ENCODE measurements at places on chromosomes 5 and 9.

DNA sequence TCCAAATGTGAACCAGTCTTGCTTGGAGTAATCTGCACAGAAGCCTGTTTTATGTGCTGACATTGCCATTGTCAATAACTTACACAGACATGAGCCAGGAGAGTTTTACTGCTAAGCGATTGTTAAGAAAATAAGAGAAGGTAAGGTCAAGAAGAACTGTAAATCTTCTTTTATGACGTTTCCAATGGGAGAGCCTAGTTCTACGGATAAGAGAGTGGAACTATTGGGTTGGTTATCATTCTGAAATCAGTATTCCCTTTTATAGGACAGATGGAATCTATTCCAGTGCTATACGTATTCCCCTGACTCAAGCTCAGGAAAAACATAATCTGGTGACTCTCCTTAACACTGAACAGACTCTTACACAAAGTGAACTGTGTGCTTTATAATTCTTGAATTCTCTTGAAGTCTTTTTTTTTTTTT lies 137.9 kb upstream of the OTULINL start:
- DNase-seq: no peak

GRCh38 chr5:180689071-180689694 lies 39.8 kb upstream of the FLT4 start:
- no peak for DNase-seq

GRCh38 chr9:5864446-5864845 lies 26.2 kb upstream of the MLANA start:
- no peak for DNase-seq

DNA sequence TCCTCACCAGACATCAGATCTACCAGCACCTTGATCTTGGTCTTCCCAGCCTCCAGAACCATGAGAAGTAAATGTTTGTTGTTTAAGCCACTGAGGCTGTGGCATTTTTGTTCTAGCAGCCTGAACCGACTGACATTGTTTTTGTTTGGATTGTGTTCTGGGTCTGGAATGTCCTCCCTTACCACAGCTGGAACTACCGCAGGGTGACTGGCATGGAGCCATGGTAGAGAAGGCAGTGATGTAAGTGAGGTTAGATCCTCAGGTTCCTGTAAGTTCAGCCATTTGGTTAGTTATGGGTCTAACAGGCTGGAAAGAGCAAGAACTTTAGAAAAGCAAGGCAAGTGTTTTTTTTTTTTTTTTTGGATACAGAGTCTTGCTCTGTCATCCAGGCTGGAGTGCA lies 209.3 kb downstream of the DAB2IP start:
- no peak for DNase-seq

DNA sequence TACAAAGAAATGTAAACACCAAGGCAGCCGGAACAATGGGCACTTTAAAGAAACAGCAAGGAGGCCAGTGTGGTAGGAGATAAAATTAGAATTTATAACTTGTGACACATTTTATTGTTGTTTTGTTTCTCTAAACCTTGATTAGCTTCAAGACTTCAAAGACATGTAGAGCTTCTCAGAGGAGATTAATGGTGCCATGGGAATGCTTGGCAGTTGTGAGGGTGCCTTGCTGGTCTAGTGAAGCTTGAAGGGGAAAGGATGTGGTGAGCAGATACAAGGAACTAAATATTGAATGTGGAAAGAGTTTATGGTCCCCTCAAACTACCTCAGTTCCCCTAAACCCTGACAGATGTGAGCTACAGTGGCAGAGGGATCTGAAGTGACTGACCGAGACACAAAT lies 322.4 kb upstream of the ADAMTS16 start:
- DNase-seq: no peak

DNA sequence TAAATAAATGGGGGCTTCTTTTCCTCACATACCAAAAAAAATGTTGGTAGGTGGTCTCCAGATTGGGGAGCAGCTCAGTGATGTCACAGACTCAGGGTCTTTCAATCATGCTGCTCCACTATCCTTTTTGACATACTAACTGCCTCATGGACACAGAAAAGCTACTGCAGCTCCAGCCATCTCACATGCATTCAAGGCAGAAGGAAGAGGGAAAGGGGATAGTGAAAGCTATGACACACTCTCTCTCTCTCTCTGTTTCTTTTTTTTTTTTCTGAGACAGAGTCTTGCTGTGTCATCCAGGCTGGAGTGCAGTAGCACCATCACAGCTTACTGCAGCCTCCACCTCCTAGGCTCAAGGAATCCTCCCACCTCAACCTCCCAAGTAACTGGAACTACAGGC lies 7.9 kb upstream of the ADGRD2 start:
- DNase-seq: no peak

DNA sequence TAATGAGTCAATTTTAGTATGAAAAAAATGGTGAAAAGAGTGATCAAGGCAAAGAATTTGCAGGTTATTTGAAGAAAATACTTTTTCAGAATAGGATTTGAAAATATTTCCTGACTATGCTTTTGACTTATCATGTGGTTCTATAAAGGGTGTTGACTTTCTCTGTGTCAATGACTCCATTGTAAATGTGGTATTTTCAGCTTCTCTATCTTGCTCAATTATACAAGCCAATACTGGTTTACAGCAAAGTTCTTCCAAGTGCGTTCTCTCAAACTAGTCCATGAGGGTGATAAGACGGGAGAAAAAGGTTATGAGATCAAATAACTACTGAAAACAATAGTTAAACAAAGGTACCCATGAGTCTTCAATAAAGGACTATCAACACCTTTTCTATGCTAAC lies 21.7 kb downstream of the IL33 start:
- no peak for DNase-seq

- DNase-seq: no peak
Observed at GRCh38 chr5:95530416-95530815, 24.4 kb downstream of the SKIC3 start.

GRCh38 chr5:10689391-10690081 lies 71.5 kb downstream of the DAP start:
- DNase-seq: peak; percentile 63

DNA sequence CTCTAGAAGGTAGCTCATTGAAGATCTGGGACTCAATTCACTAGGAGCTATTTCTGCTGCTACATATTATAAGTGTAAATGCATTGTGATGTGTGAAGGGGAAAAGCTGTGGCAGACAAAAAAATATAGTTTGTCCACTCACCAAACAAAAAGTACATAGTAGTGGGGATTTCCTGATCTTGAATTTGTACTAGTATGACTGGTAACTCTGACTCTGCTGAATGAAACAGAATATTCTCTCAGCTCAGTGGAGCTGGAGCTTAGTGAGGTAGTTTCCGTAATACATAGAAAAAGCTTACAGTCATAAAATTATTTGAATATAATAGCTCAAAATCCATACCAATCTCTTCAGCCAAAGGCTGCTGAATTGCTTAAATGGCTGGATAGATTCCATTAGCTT lies 455.6 kb upstream of the CD180 start:
- DNase-seq: no peak

DNA sequence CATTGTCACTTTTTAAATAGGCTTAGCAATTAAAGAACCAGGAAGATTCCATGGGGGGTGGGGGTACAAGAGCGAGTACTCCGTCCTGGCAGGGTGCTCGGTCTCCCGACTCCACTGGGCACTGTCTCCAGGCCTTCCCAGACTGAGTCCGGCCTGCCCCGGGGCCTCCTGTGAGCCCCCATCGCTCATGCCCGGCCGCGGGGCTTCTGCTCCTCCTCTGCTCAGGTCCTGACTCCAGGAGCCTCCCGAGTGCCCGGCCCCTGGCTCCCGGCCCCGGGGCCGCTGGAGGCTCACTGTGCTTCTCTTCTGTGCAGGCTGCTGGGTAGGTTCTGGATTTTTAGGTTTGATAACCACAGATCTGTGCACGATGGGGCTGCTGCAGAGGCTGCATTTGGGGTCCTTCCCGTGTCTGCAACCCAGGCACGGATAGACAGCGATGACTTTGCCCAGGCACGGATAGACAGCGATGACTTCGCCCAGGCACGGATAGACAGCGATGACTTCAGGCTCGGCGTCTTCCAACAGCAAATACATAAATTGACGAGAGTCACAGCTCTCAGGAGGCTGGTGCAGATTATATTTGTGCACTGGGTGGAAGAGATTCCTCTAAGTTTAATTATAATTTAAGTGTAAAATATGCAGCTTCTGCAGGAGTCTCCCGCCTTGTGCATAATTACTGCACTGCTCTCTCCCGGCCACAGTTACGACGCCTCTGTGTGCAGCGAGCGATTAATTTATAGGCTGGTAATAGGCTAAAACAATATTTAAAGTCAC lies 74.8 kb upstream of the RXRA start:
- DNase-seq: no peak

DNA sequence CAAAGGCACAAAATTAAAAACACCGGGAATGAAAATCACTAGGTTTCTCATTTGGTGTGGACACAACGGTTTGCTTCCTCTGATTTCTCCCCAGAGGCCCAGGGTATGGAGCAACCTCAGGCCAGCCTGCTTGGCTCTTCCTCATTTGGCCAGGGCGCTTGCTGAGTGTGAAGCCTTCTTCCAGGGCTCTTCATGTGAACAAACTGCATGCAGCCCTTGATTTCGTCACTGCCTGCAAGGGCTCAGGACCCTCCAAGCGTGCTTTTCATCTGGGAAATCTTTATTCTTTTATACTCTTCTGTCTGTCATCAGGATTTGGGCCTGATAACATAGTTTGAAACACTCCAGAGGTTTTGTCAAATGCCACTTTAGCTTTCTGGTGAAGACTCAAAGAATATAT lies 122.6 kb upstream of the KLF4 start:
- DNase-seq: no peak

DNA sequence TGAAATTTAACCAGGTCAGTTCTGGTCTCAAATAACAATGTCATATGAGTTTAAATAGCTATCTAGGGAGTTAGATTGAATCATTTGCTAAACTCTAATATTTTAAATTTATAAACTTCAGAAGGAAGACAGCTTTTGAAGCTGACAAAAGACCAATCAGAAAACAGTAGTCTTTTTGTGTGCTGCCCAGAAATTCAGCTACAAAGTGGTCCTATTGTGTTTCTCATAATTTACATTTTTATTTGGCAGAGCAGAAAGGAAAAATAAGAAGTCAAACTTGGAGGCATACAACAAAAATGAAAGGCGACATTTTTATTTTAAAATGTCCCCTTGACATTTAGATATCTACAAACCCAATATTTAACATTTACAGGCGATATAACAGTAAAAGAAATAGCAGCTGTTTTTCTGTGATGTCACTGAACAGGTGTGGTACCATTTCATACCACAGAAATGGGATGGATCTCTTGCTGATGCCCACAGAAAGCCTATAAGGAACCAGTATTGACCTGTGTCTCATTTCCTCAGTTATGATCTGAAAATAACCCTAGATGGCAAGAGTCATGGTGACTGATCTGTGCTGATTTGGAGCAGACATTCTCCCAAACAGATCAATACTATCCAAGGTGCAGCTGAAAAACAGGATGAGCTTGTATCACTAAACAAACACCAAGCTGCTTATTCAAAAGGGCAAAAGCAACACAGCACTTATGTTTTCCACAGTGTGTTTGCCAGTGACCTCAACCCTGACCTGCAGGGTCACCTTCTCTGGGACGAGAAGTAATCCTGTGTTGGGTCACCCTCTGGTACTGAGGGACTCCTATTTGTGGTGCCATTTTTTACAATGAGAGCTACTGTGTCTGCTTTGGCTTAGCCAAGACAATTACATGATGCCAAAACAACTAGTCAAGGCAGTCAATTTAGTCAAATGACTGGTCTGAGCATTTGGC lies 3.6 kb upstream of the FST start:
- DNase-seq: no peak

DNA sequence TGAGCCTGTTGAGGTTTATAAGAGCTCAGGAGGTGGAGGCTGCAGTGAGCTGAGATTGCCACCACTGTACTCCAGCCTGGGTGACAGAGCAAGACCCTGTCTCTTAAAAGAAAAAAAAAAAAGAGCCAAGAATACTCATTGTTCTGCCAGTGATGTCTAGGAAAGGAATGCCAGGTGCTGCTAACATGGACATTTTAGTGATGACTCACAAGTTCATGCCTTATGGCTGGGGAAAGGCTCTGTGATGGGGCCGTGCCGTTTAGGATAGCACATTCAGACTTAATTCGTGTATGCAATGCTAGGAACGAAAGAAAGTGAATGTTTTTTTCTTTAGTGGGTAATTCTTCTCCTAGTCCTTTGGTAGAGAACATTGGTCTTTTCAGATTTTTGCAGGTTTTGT lies 134.2 kb downstream of the ARHGAP26 start:
- peak; percentile 82 for DNase-seq

DNA sequence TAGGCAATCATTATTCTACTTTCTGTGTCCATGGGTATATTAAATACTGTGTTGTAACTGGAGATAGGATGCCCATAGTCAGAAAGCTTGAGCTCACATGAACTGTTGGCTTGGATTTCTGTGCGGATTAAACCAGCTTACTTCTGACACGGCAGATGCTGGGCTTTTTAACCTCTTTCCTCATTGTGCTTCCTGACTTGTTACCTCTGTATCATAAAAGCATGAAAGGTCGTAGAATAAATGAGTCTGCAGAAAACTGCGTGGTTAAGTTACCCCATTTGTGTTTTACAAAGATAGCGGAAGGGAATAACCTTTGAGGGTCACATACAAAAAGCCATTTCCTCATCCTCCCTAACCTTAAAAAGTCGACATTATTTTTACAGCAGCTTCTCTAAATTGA lies 199.5 kb upstream of the DMRT1 start:
- DNase-seq: no peak

DNA sequence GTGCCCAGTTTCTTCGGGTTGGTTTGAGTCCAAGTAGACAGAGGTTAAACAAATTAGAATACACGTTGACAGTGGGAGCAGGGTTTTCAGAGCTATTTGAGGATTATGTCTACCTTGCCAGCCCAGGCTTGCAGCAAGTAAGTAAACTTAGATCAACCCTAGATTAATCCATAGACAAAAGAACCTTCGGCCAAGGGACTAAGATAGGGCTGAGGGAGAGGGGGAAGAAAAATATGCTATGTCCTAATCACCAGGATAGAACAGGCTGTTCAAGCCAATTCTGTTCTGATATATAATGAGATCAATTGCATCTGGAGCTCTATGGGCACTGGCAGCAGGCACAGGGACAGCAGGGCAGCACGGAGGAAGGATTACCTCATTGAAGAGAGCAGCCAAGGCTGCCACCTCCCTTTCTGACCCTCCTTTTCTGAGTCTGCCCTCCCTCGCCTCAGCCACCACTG lies 377.7 kb downstream of the PIK3R1 start:
- no peak for DNase-seq

DNA sequence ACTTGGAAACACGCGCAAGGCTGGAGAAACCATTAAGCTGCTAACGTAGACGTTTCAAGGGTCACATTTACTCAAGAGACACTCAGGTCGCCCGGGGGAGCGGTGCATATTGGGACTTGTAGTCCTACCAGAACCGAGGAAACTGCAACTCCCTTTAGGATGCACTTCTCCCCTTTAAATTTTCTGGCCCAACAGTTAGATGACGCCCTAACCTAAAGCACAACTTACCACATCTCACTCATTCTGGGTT lies 384 bp upstream of the DMXL1 start:
- no peak for DNase-seq

- no peak for DNase-seq
Observed at GRCh38 chr5:147643142-147643541, 133.3 kb upstream of the DPYSL3 start.

DNA sequence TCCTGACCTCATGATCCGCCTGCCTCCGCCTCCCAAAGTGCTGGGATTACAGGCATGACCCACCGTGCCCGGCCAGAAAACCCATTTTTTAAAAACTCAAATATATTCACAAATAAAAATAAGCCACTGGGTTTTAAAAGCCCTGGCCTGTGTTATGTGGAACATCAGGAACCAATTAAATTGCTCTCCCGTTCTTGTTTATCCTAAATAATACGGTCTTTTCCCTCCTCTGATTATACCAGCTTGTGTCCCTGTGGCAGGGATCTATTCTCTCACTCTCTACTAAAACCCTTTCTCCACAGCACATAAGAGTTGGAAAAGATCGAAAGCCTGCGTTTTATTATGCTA lies 30.1 kb upstream of the LPAR1 start:
- DNase-seq: no peak

Measured in RWPE2 (cell line).